Fibroblast of the conjunctiva (primary cell): ENCODE measurements at places on chromosomes 2 and 18.

- DNase-seq = no peak
These were observed 12.0 kb upstream of the SATB2 start for GRCh38 chr2:199469514-199470360.

- no peak for DNase-seq
These were observed 640.4 kb upstream of the CHAC2 start for GRCh38 chr2:53127061-53127650.

DNA sequence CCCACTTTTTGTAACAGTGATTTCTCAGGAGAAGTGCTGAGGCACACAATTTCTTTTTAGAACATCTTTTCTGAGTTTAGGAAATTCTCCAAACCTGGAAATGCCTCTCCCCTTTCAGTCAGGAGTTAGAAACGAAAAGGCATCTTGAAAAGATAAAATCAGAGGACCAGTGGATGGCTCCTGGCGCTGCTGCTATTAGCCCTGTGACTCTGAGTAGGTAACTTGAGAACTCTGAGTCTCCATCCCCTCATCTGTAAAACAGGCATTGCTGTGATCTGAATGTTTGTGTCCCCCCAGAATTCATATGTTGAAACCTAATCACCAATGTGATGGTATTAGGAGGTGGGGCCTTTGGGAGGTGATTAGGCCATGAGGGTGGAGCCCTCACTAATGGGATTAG lies 50.2 kb downstream of the EHD3 start:
- no peak for DNase-seq

DNA sequence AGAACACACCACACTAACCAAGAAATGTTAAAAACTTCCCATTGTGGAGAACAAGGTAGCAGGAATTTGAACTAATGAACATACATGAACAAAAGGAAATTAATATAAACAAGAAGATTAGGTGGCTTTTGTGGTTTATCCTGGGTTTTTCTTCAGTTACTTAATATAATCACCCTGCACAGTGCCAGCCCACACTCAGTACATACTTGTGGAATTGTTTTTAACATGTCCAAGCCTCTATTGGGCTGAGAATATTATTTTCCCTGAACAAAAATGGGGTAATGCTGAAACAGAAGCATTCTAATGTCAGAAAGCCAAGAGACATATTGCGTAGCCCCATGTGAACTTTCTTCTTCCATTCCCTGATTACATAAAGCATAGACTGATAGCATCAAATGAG lies 202.8 kb downstream of the DNER start:
- DNase-seq = no peak

DNA sequence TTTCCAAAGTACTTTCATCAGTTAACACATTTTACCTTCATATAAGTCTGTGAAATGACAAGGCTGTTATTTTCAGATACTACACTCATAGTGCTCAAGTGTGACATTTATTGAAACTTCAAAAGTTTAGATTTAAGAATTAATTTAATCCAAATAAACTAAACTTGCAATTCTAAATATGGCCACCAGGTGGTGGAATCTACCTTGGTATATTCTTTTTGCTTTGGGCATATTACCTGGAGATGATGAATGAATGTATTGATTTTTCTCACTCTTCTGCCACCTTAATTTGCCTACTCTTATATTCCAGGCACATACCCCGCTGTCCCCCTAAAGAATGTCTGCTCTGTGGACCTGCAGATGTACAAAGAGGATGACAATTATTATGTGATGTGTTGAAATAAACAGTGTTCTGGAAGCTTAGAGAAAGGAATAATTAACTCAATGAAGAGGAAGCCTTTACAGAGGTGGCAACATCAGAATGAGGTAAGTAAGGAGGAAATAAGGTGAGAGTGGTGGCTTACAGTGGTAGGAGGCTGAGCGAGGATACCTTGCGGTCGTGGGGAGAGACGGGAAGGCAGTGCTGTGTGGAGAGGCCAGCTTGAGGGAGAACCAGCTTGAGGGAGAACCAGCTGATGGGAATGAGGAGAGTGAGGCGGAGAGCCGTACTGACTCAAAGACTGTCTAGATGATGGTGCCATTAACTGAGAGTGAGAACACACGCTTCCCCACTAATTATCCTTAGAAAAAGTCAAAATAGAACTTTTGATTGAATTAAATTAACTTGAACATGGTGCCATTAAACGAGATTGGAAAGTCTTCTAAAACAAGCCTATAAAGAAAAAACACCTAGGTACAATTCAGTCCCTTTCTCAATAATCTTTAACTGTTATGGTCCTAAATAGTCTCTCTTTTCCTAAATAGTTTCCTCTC lies 179.5 kb downstream of the CELF4 start:
- DNase-seq = no peak

DNA sequence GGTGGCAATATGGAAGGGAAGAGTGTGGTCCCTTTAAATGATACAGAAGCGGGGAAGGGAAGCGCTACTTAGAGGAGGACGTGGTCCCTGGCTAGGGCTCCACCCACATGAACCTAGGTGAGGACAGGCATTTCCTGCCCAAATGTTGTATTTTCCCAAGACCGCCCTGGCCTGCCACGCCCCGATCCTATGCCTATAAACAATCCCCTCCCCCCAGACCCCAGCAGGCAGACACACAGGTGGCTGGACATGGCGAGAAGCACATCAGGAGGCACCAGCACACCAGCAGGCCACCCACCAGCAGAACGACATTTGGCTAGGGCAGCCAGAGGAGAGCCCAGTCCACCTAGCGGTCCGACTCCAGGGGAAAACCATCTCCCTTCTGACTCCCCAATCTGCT lies 47.2 kb downstream of the METTL8 start:
- no peak for DNase-seq

GRCh38 chr2:205808486-205809121 lies 126.3 kb downstream of the NRP2 start:
- no peak for DNase-seq

DNA sequence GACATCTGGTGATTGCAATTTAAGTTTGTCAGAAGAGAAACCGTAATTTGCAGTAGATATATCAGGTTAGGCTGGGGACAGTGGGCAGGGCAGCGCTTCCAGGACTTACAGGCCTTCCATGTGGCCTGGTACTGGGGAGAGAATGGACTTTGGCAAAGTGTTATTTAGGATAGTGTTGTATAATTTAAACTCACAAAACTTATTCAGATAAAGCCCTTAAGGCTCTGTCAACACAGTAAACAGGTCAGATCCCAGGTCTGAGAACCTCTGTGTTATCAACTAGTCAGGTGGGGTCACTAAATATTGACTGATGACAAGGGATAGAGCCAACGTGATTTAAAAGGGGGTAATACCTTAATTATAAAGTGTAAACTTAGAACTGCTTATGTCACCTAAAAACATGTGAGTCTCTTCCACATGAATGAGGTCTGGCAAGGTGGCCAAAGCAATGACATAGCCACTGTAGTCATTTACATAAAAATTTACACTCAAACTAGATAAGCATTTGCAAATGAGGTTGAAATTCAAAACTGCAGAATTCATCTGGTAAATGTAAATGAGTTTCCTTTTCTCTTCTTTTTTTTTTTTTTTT lies 80.2 kb upstream of the DNMT3A start:
- DNase-seq = no peak

- DNase-seq = no peak
These were observed 787.2 kb downstream of the METTL4 start for GRCh38 chr18:1784113-1784512.

DNA sequence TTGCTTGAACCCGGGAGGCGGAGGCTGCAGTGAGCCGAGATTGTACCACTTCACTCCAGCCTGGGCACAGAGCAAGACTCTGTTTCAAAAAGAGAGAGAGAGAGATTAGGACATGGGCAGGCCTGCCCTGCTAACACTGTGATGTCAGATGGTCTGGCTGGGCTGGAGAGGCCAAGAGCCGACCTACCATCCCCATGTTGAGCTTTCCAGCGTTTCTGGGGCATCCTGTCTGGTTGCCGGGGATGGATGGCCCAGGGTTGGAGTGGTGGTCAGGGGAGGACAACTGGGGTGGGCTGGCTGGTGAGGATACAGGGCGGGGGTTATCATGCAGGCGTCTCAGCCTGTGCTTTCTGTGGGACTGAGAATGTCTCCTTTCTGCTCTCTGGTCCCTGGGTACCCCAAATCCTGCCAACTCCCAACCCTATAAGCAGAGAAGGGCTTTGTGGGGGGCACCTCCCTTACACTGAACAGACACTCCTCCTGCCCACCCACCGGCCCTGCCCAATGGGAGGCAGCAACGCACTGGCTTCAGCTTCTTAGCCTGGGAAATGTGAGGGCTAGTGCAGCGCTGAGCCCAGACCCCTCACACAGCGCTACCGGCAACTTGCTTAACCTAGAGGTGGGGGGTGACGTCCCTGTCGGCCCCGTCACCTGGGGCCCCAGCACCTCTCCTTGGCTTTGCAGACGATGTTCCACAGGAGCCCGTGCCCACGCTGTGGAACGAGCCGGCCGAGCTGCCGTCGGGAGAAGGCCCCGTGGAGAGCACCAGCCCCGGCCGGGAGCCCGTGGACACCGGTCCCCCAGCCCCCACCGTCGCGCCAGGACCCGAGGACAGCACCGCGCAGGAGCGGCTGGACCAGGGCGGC lies 5.4 kb downstream of the SNORC start:
- no peak for DNase-seq

DNA sequence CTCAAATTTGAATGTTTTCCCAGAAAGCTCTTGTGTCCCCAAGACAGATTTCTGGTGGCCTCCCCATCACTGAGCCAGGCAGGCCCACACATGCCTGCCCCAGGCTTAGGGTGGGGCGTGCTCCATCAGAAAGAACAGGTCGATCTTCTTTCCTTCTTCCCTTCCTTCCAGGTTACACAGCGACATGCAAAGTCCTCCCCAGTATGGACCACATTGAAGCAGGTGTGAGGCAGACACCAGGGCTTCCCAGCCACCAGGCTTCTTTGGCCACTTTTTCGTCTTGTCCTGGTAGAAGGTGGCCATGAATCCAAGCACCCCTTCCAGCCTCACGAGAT lies 41.4 kb upstream of the LAPTM4A start:
- no peak for DNase-seq

GRCh38 chr2:85472261-85472660 lies 53.7 kb downstream of the SH2D6 start:
- no peak for DNase-seq

DNA sequence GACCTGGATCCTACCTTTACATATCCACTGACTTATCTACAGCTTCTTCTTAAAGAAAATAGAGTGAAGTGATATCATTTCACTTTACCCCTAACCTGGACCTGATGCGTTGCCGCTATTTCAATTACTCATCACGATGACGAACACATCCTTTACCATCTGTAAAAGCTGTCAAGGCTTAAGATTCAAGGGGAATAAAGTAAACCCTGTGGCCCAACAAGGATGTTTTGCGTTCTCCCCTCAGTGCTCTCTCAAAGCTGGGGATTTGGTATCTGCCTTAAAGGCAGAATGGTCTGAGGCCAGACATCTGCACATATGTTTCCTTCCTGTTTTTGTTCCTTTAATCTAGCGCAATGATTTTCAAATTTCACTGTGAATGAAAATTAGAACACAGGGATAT lies 100.1 kb upstream of the KLF7 start:
- DNase-seq = peak; percentile 48

- DNase-seq = peak; percentile 99
These were observed 111.6 kb downstream of the AGAP1 start for GRCh38 chr2:235605312-235606003.

DNA sequence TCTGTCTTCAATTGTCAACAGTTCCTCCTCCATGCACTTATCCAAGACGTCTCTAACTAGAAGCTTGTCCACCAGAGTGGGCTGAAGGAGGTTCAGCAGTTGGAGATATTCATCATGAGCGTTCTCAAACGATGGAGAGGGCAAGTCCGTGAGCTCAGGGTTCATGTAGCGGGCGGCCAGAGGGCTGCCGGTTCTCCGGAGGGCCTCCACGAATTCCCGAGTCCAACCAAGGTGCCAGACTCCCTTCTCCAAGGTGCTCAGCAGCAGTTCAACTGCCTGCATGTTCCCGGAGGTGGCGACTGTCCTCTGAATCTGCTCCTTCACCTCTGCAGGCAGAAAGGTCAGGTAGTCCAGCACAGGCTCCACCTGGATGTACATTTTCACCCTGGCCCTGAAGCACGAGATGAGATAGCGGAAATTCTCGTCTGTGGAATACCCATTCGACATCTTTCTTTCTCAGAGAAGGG lies 590 bp downstream of the IFIH1 start:
- DNase-seq = no peak

DNA sequence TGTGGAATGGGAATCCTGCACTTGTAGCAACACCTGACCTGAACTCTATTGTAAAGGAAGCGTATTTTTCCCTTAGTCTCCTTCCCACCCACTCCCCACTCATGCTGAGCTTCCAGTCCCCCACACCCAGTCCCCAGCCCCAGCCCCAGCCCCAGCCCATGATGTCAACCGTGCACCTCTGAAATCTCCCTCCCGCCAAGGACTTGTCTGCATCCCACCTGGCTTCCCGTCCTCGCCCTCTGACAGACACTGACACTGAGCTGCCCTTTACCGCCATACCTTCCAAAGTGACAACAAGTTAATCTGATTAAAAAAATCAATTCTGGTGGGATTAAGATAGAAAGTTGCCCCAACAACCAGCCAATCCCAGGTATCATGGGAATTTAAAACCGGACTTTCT lies 213.6 kb upstream of the CELF4 start:
- no peak for DNase-seq

DNA sequence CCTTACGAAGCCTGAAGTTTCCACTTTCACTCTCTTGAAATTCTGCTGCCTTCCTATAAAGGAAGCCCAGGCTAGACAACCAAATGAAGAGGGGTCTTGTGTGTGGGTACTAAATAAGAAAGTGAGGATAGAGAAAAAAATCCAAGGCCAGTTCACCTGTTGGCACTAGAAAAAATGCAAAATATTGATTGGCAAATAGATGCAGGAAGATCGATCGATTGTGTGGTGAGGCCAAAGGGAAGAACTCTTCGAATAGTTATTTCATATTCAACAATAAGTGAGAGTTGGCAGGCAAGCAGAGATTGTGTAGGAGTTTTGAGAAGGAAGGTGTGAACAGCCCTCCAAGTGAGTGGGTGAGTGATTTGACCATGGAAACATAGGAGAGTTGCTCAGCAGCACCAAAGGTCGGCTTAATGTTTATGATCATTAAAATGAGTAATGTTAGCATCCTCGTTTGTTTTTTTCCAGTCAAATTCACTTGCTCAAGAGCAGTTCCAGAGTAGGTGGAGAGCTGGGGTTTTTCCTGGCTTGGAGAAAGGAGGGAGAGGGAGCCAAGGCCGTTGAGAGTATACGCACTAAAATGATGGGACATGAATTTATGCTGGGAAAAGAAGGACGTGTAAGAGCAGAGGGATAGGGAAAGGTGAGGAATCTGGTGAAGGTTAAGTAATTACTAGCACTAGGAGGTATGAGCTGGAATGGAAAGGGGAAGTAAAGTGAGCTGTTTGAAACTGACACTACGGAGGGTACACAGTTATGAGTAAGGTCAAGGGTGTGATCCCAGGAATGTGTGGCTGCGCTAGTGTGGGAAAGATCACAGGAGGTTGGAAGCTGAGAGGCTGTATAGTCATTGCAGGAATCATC lies 1.1 kb upstream of the NAPG start:
- DNase-seq = no peak

- DNase-seq = no peak
These were observed 17.9 kb downstream of the NRXN1 start for GRCh38 chr2:51013933-51014526.
